Kidney (tissue), 22 donors: ENCODE measurements at places on chromosomes 1 and 21. TPM values are rescaled to one million over a fixed set of nuclear protein-coding genes. Genes with fewer than 3 reads are reported as not detected.

Gene DIO1
- 2.9 TPM for total RNA-seq

Gene RAB7B
- total RNA-seq, result 2.0 TPM

Gene OR4F16
- not detected for total RNA-seq

Gene TARBP1
- 26.2 TPM for total RNA-seq

Gene GNAI3
- 8.0 TPM for total RNA-seq

Gene LYPD8
- total RNA-seq, result 3.2 TPM

Gene DAB1
- 2.3 TPM for total RNA-seq

Gene LRRIQ3
- 1.6 TPM for total RNA-seq
